ENCODE measurements at places on chromosomes 1 and 21.

GRCh38 chr1:184145083-184145482, 93.6 kb downstream of the TSEN15 start:
- DNase-seq: no peak

- DNase-seq: peak; percentile 25
Measured at GRCh38 chr1:8712413-8713231, 104.8 kb downstream of the RERE start.

GRCh38 chr21:41858466-41859296, 20.5 kb downstream of the PRDM15 start:
- no peak for DNase-seq

DNA sequence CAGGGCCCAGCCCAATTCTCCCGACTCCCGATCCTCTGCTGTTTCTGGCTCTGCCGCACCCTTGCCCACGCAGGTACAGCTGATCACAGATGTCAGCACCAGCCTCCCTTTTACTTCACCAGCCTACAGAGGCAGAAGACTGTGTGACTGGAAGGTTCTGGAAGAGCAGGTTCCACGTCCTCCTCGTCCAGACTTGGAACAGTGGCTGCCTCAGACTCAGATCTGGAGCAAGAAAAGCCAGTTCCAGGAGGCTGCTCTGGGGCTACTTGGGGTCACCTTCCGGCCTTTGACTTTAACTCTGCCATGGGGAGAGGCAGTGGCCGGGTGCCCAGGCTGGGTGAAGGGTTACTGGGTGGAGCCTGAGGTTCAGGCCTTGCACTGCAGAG, 16.1 kb upstream of the KLHDC7A start:
- no peak for DNase-seq

DNA sequence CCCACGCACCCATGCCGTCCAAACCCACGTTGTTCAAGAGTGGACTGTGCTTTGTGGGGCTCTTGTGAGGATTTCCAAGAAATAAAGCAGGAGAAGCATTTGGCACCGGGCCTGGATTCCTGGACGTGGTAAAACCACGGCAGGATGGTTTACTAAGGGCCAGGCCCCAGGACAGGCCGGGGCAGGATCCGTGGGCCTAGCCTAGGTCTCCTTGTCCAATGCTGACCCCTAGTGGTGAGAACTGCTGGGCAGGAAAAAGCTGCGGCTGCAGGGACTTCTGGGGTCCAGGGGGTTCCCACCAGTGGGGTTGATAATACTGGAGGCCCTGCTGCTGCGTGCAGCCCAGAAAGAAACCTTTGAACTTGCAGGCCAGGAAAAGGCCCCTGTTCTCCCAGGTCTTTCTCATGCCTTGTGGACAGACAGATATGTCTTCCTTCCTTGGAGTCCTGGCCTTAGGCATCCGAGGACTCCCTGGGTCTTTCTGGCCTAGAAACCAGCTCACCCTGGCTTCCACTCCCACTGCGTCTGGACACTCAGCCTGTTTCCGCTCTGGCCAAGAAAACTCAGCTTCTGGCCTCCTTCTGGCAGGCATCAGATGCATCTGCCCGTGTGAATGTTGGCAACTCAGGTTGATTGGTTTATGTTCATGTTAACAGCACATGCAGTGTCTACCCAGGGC, 106.9 kb upstream of the TMEM51 start:
- peak; percentile 38 for DNase-seq

DNA sequence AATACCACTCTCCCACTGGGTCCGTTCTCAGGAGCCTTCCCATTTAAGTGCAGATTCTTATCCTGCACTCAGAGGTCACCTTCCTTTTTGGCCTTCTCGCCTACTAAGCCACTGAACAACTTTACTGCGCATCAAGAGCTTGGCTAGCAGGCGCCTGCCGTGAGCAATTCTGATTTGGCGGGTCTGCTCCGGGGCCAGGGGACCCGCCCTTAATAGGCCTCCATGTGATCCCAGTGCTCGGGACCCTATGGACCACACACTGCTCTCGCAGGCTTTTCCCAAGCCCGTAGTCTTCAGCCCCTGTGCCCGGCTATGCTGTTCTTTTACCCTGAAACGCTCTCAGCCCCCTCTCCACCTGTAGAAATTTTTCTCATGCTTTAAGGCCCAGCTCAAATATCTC, 45.1 kb downstream of the BCL9 start:
- no peak for DNase-seq

GRCh38 chr1:70836456-70836855, 211.2 kb downstream of the PTGER3 start:
- DNase-seq: no peak

DNA sequence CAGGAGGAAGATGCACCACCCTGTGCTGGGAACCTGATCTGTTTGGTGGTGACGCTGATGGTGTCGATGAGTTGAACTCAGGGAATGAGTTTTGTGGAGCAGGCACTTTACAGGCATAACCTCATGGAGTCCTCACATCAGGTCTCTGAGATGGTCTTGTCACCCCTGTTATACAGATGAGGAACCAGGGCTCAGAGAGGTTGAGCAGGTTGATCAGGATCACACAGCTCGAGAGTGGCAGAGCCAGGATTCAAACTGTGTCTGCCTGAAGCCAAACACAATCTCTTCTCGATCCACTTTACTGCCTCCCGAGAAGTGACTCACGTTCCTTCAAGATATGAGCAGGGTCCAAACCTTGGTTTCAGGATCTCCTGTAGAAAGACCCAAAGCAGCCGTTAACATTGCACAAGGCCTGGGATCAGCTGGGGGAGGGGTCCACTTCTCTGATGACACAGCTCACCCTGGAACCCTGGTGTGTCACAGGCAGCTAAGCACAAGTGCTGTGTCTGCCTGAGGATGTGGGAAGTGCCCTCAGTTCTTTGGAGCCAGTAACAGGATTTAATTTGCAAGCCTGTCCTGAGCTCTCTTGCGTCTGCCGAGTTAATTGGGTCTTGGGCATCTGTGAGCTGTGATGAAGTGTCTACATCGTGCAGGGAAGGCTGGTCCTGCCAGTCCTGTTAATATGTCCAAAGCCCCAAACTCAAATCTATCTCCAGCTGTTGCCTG, 65.4 kb upstream of the STUM start:
- DNase-seq: no peak

DNA sequence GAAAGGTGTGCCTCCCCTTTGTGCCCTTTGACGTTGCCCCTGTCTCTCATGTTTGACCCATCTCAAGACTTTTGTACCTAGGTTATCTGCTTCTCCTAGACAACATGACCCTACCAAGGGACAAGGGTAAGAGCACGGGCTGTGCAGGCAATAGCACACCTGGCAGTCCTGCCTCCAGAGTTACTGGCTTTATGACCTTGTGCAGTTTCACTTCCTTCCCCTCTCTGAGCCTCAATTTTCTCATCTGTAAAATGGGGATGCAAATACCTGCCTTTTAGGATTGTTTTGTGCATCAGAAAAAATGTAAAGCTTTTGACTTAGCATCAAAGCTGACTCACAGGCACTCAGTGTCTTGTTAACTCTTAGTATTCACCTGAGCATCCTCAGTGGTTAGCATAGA, 36.4 kb downstream of the ELK4 start:
- DNase-seq: no peak

DNA sequence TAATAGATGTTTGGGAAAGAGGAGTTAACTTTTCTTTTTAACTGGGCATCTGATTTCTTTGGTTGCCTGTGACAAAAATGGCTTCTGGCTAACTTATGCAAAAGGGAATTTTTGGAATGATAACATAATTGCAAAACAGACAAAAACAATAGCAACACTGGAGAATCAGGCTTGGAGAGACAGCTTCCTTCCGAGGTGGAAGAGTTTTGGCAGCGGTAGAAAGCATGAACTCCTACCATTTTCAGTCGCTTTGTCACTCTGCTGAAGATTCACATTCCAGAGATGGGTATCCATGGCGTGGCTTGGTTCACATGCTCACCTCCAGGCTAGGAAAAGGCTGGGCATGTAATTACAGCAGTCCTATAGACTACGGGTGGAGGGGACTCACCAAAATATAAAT, 17.2 kb upstream of the FGGY start:
- no peak for DNase-seq

DNA sequence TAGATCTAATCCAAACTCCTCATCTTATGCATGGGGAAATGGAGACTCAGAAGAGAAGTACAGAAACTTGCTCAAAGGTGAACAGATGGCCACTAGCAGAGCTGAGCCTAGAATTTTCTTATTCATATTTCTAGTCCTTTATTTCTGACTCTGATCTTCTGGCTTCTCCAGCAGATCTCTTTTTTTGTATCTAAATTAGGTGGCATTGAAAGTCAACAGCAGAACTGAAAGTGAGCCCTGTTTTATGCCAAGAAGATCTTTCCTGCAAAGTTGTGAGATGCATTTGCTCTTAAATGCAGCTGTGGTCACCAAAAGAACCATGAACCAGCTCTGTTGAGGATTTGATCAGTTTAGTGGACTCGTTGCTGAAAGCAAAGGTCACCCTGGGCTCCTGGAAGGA, 75.5 kb downstream of the KAZN start:
- DNase-seq: no peak

DNA sequence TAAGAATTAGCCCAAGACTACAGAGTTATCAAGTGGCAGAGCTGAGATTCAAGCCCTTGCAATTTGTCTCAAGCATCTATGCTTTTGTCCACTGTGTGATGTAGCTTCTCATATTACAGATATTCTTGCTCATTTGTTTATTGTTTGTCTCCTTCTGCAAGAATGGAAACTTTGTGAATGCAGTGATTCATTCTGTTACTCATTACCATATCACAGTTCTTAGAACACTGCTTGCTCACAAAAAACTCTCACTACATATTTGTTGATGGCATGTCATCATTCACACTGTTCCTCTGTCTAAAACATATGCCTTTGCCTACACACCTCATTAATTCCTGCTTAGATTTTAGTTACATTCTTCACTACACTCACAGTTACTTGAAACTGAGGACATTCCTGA, 1198.9 kb downstream of the PLA2G4A start:
- DNase-seq: no peak

- no peak for DNase-seq
Measured at GRCh38 chr1:13825033-13825432, 125.0 kb downstream of the PRDM2 start.

GRCh38 chr21:43609501-43610340, 49.6 kb downstream of the HSF2BP start:
- DNase-seq: no peak

GRCh38 chr1:44806025-44806703, 987 bp downstream of the DYNLT4 start:
- DNase-seq: no peak

DNA sequence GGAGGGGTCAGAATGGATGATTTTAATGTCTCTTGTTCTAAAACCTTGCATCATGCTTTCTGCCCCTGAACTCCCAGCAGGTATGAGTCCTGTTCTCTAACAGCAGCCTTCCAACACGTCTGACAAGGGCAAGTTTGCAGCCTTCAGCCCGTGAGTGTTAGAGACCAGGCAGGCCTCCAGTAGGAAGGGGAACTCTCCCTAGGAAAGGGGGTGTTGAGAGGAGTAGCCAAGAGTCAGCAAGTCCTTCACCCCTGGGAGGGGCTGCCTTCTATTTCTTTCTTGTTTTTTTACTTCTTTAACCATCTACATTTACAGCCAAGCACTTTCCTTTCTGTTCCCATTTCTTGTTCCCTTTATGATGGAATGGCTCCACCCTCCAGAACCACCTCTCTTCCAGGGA, 14.2 kb downstream of the BATF3 start:
- no peak for DNase-seq
